ENCODE measurements at places on chromosomes 5 and 9. TPM values are rescaled to one million over a fixed set of nuclear protein-coding genes. Genes with fewer than 3 reads are reported as not detected.

GRCh38 chr9:123360161-123361085 is 4.4 kb downstream of the CRB2 start:
- no peak for DNase-seq

Gene BDP1
- polyA plus RNA-seq = 1.3 TPM

Gene IFNA21
- polyA plus RNA-seq = not detected

DNA sequence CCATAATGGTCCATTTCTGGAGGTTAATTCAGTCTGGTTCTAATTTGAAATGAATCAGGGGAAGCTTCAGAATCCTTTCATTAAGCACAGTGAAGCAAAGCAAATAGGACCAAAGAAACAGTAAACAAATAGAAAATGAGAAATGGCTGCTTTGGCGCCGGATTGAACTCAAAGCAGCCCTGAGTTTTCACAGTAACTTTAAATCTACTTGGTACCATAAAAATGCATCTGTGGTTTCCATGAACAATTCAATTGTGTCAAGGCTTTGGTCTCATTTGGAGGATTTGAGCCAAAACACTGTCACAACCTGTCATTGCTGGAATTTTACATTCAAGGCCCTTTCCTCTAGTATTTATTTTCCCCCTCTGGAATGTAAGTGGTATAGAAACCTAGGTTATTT is 25.9 kb upstream of the DAPK1 start:
- DNase-seq = no peak

- no peak for DNase-seq
These were observed 39.4 kb downstream of the KLHL3 start for GRCh38 chr5:137696481-137696880.

GRCh38 chr9:32398207-32398606 is 13.8 kb downstream of the ACO1 start:
- DNase-seq = no peak

Gene PAEP
- polyA plus RNA-seq = not detected

GRCh38 chr5:76305775-76306174 is 97.3 kb upstream of the IQGAP2 start:
- no peak for DNase-seq

Measured in immature natural killer cell (primary cell).